ENCODE measurements at places on chromosomes 6 and 20.

DNA sequence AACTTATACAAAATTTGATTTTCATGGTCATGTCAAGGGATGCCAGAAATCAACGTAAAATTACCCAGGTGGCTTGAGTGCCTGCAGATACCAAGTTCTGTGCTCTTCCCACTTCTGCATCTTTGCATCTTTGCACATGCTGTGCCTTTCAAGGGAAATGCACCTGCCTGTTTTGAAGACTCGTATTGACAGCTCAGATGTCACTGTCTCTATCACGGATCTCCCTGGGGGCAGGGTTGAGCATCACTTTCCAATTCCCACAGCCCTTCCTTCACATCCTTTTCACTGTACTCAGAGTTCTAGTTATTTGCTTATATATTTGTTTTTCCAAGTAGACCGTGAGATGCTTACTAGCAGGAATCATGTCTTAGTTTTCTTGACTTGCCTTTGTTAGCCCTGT lies 274.2 kb downstream of the CDH26 start:
- no peak for DNase-seq

GRCh38 chr6:97813889-97814567 lies 531.0 kb upstream of the MMS22L start:
- no peak for DNase-seq

GRCh38 chr6:42777126-42777822 lies 4.6 kb upstream of the BICRAL start:
- DNase-seq, result no peak

GRCh38 chr6:31558631-31559500 lies 11.5 kb downstream of the NFKBIL1 start:
- DNase-seq, result no peak

DNA sequence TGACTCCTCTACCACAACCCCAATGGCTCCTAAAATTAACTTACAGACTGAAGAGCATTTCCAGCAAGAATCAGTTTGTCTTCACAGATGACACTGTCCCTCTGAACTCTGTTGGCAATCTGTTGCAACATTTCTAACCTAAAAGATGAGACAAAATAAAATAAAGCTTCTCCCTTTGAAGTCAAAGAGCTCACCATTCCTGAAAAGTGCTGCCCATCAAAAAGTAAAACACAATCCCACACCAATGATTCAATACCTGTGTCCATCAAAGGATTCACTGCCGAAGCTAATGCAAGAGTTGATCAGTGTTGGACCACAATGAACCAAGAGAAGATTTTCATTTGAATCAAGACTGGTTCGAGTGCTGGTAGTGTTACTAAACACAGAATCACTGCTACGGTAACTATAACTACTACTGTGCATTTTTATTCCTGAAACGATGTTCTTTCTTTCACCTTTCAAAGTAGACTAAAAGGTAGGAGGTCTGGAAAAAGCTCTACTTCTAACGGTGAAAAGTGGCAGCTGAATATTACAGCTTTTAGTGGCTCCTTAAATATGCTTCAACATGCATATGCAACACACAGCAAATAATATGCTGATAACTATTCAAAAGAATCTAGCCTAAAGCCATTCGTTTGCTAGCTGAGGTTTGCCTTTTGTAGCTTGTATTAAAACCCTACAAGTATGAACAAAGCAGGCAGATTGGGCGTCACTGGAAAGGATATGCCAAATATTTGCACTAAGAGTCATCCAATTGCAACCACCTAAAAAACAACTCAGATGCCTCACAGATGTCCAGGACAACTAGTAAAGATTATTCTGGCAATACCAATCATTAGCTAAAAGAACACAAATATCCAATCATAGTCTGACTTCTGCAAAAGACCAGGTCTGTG lies at the start of gene DST:
DST (minus strand) TSS at position 524 of the 896 bp plus-strand sequence.
- no peak for DNase-seq

GRCh38 chr6:39335780-39336545 lies 13.5 kb upstream of the KCNK16 start:
- DNase-seq, result no peak

Data from activated T-helper 1 cell treated with anti-CD3 and anti-CD28 coated beads, Interleukin-2, amount 50 U/mL, for 16 hours (primary cell).